ENCODE measurements at places on chromosomes 16 and 17.

DNA sequence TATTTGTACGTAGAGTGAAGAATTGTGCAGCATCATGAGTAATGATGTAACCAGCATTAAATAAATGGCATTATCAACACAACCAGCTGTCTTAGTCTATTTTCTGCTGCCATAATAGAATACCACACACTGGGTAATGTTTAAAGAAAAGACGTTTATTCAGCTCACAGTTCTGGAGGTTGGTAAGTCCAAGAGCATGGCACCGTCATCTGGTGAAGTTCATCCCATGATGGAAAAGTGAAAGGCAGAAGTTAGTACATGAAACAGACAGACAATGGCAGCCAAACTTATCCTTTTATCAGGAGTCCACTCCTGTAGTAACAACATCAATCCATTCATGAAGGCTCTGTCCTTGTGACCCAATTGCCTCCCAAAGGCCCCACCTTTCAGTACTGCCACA lies 6.3 kb upstream of the GOSR2 start:
- DNase-seq, result no peak

DNA sequence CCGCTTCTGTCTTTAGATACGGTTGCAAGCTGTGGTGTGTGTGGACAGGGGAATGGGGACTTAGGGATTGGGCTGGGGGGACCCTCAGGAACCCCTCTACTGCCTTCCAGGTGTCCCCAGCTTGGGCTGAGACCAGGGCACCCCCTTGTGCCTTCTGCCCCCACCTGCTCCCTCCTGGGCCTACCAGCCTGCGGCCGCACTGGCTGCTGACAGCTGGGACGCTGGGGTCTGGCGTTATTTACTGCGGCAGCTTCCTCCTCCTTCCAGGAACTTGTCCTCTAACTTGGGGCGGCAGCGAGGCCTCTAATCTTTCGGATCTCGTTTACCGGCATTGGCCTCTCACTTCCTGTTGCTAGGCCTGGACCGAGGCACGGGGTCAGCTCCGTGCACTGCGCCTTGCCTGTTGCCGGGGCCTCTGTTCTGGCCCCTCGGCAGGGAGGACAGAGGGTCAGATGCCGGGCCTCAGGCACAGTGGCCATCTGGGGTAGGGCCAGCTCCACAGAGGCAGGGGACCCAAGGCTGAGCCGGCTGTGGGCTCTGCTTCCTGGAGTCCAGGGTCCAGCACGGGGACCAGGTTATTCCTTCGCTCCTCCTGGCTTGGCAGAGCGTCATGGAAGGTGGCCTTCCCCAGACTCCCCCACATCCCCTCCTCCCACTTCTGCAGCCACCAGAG lies 31.8 kb downstream of the TMEM235 start:
- DNase-seq, result no peak

DNA sequence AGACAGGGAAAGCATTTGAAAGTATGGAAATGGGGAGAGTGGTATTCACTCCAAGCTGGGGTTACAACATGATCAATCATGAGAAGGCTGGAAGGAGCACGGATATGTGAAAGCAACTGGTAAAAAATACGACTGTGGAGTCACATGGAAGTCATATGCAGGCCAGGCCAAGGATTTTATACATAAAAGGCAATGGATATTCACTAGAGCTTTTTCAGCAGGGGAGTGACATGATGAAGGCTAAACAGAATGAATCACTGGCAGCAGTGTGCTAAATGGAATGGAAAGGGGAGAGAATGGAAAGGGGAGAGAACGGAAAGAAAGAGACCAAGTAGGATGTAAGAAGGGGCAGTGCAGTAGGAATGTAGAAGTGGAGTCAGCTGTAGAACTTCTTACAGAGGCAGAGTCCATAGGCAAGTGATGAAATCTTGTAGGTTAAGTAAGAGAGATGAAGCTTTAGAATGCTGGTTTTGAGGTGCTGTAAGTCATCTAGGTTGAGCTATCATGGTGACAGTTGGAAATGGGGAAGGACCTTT lies 13.0 kb upstream of the NETO2 start:
- no peak for DNase-seq

GRCh38 chr17:3401786-3402185 lies 3.6 kb upstream of the OR1E1 start:
- DNase-seq, result no peak

GRCh38 chr16:49484936-49485335 lies 111.3 kb downstream of the C16orf78 start:
- no peak for DNase-seq

GRCh38 chr17:80345321-80345720 lies 69.6 kb upstream of the ENDOV start:
- no peak for DNase-seq

DNA sequence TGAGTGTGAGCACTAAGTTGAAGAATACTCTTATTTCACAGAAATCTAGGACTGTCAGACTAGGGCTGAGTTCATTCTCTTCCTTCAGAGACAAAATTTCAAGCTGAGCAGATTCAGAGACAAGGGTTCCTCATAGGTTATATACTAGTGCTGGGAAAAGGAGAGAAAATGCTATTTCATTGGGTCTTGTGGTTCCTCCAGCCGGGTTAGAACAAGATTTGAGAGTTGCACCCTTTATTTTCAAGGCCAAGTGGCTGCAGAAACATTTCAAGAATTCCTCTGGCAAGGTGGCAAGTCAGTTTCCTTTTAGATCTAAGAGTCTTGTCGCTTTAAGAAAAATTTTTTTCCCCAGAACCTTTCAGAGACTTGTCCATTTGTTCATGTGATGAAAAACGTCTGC lies 6.8 kb downstream of the THUMPD1 start:
- no peak for DNase-seq

DNA sequence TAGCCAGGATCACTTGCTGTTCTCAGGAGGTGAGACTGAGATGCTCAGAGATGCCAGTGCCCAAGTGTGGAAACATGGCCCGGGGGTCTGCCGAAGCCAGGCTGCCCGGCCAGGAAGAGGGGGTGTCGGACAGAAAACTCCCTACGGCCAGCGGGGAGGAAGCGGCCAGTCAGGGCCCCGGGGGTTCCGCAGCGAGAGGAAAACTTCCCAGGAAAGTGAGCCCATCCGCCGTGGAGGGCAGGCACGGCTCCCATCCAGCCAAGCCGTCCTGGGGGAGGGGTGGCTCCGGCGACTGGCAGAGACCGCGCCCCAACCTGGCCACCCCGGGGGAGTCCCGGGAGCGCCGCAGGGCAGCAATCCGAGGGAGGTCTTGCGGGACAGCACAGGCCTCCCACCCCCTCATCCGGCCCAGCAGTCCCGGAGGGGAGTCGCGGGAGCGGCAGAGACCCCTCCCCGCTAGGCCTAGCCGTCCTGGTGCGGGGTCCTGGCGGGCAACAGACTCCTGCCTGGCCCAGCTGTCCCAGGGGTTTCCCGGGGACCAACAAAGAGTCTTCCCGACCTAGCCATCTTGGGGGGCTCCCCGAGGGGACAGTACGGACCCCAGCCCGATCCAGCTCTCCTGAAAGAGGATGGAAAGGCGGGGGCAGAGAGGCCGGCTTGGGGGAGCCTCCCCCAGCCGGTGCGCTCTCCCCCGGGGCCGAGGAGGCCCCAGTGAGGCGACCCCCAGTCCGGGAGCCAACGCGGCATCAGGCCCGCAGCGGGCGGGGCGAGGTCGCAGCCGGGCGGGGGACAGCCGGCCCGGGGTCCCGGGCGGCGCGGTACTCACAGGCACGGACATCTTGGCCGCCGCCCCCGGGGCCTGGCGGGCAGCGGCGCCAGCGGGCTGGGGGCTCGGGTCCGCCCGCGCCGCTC lies 13.8 kb upstream of the BCAR1 start:
- DNase-seq, result no peak

- DNase-seq, result no peak
These were observed 331 bp upstream of the ZNF287 start for GRCh38 chr17:16569358-16569712.

DNA sequence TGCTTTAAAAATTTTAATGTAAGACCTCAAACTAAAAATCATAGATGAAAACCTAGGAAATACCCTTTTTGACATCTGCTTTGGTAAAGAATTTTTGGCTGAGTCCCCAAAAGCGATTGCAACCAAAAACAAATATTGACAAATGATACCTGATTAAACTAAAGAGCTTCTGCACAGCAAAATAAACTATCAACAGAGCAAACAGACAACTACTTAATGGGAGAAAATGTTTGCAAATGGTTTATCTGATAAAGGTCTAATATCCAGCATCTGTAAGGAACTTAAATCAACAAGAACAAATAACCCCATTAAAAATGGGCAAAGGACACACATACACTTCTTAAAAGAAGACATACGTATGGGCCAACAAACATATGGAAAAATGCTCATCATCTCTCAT lies 242.5 kb downstream of the BCAS3 start:
- DNase-seq, result no peak

DNA sequence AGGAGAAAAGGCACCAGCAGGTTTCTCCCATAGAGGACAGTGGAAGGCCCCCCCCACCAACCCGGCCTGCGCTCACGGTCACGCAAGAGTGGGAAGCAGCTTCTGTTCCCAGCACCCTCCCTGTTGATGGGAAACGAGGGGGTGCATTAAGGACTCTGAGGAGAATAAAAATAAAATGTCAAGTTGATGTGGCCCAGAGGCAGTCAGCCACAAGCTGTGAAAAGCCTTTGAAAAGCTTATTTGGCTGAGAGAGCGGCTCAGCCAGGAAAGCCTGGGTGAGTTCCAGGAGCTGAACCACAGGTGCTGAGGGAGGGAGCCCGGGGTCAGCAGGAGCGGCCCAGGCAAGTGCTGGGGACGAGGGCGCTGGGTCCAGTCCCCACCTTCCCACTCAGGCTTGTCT lies 26.9 kb upstream of the SPATA32 start:
- DNase-seq, result no peak

DNA sequence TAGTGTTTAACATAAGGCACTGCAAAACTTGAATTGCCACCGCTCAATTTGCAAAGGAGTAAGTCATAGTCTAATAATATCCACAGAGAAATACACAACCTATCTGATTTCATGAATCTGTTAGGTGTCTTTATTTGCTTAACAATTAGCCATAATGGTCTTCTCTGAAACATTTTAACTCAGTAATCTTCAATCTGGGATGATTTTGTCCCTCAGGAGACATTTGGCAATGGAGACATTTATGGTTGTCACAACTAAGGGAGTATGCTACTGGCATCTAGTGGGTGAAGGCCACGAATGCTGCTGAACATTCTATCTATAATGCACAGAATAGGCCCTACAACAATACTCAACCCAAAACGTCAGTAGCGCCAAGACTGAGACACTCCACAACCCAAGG lies 4.3 kb downstream of the UBE2G1 start:
- no peak for DNase-seq

DNA sequence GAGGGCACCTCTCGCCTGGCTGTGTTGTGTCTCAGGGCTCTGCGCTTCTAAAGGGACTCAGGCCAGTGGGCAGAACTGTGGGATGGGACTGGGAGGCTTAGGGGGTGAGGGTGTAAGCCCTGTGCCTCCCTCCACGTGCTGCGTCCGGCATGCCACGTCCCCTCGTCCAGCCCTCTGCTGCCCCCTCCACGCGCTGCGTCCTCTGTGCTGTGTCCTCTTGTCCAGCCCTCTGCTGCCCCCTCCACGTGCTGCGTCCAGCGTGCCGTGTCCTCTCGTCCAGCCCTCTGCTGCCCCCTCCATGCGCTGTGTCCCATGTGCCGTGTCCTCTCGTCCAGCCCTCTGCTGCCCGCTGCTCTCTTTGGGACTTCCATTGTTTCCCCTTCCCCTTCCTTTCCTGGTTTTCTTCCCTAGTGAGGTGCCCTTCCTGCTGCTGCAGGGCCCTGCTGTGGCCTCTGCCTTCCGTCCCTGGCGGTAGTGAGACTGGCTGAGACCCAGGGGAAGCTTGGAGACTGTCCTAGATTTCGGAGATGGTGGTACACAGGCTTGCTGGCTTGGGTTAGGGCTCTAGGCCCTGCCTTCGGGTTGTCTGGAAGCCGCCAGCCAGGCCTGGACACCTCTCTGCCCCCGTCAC lies 6.4 kb upstream of the ZNF750 start:
- no peak for DNase-seq

DNA sequence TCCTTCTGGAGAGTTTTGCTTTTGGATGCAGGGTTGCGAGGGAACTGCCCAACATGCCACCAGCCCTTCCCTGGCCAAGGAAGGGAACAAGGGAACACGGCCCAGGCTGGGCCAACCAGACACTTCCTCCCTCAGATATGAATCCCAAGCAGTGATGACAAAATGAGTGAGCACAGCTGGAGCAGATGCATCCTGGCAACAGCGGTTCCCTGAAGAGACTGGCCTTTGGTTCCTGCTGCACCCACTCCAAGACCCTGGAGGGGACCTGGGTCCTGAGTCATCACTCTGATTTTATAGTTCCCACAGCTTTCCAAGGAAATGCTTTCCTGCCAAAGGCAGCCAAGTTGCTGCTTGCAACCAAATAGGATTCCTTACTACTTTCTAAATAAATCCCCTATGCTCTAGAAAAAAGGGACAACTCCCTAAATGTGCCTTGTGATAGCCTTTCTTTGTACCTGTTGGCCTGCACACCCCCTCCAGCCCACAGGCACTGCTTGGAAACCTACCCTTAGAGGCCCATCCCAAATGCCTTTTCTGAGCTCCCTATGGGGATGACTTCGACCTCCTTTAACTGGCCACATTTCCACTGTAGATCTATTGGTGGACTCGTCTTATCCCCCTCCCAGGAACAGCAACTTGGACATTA lies 5.3 kb downstream of the ST3GAL2 start:
- DNase-seq, result no peak

DNA sequence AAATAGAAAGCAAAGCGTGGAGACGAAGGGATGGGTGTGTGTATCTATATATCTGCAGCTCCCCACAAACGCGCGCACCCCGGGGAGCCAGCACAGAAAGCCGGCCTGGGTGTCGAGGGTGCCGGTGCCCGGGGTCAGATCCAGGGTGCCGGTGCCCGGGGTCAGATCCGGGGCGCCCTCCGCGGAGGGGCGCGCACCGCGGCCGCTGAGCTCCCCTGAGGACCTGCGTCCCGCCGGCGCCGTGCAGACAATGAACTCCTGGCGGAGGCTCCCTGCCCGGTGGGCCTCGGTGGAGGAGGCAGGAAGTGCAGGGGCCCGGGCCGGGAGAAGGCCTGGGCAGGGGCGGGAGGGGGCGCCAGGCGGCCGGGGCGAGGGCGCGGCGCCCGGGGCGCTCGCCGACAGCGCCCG lies 1.1 kb downstream of the ZNF423 start:
- DNase-seq, result no peak

DNA sequence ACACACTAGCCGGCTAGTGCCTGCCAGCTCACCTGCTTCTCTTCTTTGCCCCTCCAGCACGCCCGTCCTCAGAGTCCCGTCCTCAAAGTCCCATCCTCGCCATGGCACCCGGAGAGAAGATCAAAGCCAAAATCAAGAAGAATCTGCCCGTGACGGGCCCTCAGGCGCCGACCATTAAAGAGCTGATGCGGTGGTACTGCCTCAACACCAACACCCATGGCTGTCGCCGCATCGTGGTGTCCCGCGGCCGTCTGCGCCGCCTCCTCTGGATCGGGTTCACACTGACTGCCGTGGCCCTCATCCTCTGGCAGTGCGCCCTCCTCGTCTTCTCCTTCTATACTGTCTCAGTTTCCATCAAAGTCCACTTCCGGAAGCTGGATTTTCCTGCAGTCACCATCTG lies 3.6 kb downstream of the SCNN1G start:
- DNase-seq, result no peak

Data from stimulated activated CD4-positive, alpha-beta T cell treated with anti-CD3 and anti-CD28 coated beads, Interleukin-15, amount 100 ng/mL, for 48 hours (primary cell).